NCI-H774 (cell line): ENCODE measurements at places on chromosomes 2 and 18.

DNA sequence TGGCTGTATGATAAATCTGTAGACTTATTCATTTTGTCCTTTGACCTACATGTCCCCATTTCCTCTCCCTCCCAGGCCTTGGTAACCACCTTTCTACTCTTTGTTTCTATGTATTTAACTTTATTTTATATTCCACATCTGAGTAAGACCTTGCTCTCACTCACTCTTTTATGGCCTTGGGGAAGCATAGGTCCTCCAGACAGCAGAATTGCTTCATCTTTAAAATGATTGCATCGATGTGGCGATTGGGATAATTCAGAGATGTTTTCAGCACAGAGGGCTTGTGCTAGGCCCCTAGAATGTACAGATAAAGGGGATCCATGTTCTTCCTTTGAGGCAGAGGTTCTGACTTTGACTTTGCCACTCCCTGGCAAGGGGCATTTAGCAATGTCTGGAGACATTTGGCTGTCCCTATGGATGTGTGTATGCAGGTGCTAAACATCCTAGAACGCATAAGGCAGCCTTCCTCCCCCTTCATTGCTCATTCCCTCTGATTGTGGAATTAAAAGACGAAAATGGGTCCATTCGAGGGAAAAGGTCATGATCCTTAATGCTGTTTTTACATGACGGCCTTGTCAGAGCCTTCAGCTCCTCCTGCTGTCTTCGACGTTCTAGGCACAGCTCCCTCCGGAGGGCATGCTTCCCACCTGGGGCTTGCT, 1.2 kb upstream of the GPR39 start:
- DNase-seq: no peak

- no peak for DNase-seq
These were observed 21.6 kb upstream of the LYPD1 start for GRCh38 chr2:132691556-132691955.

DNA sequence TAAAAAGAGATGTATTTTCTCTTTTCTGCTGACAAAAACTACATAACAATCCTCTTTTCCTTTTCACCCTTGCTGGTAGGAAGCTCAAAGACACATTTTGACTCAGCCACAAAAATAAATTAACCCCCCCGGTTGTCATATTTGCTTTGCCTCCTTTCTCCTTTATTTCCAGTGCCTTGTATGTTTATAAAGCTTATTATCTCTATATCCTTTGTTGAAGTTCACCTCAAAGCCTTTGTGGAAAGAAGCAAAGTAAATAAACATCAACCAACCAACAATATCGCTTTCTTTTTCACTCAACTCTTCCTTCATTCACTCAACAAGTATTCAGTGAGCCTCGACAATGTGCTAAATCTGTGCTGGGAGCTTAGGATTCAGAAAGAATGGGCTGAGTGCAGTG, 276.5 kb upstream of the ID2 start:
- no peak for DNase-seq

GRCh38 chr2:231245249-231246094, 47.0 kb downstream of the ARMC9 start:
- DNase-seq: no peak

DNA sequence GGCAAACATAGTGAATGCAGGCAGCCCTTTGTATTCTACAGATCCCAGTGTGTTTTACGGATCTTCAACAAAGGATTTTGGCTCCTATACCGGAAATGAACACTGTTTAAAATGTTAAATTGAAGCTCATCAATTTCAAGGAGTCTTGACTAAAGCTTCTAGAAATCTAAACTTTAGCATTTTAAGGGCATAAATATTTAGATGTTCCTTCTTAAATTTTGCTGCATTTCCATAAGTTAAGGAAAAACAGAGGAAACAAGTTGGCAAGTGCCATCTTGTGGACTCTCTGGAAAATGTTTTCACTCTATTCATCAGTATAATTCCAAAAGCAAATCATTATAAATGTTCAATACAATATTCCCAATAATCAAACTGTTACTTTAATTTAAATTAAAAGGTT, 19.6 kb downstream of the CHN1 start:
- DNase-seq: no peak

- no peak for DNase-seq
These were observed 1.1 kb downstream of the COLEC11 start for GRCh38 chr2:3595985-3596384.

DNA sequence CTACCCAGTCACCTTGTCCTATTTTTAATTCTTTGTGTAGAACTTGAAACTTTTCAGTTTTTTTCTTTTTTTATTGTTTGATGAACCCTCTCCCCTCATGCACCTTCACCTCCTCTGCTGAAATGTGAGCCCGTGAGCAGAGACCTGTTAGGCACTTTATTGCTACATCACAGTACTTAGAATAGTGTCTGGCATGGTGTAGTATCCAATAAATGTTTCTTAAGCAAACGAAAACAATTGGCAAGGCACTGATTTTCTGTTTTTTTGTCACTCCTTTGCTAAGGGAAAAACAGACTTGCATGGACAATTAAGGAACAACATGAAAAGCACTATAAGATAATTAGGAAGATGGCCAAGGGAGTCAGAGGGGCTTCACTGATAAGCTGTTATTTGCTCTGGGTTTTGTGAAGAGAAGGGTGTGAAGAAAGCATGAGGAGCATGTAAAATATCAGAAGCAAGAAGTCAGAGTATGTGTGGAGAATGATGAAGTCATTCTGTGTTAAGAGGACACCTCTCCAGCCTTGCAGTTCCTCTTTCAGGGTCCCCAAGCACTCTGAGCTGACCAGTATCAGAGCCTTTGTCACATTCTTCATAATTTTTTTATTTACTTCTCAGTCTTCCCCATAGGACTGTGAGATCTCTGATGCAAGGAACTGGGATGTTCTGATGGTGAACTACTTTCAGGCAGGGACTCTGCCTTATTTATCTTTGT, 99.7 kb upstream of the CAVIN2 start:
- DNase-seq: no peak

- no peak for DNase-seq
These were observed 244.1 kb downstream of the NCKAP5 start for GRCh38 chr2:133324150-133324561.

DNA sequence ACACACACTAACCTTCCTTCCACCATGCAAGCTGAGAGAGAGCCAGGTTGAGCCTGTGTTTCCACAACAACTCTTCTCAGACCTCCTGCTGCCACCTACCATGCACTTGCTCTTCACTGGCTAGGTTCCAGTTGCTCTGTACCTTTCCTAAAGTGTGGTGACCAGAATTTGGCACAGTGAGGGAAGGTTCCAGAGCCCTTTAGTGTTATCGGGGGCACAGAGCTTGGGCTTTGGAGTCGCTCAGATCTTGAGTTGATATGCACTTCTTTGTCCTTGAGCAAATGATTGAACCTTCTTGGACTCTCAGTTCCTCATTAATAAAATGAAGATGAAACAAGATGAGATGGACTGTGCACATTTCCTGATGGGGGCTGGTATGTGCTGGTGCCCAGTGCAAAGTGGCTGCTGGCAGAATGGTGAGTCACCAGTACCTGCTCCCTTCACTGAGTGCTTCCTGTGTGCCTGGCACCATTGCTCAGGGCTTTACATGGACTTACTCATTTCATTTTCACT, 47.1 kb downstream of the NEDD4L start:
- DNase-seq: no peak

DNA sequence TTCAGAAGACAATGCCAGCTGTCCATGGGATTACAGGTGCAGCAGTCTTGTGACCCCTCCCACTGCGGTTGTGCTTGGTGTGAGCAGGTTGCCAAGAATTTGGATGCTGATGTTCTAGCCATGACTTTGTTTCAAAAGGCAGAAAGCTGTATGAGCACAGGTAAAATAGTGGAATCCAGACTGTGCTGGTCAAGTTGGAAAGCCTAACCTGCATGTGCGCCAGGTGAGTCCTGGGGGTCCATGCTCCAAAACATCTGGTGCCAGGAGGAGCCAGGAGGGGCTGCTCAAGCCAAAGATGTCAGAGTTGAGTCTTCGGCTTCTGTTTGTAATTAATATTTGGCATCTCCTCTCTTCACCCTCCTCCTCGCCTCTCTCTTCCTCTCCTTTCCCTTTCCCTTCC, 330.1 kb downstream of the MYCN start:
- DNase-seq: no peak

GRCh38 chr18:67726882-67727281, 210.4 kb upstream of the DSEL start:
- no peak for DNase-seq

- no peak for DNase-seq
These were observed 418 bp downstream of the WDR75 start for GRCh38 chr2:189441709-189442074.

GRCh38 chr2:2579814-2580213, 248.7 kb upstream of the MYT1L start:
- no peak for DNase-seq

DNA sequence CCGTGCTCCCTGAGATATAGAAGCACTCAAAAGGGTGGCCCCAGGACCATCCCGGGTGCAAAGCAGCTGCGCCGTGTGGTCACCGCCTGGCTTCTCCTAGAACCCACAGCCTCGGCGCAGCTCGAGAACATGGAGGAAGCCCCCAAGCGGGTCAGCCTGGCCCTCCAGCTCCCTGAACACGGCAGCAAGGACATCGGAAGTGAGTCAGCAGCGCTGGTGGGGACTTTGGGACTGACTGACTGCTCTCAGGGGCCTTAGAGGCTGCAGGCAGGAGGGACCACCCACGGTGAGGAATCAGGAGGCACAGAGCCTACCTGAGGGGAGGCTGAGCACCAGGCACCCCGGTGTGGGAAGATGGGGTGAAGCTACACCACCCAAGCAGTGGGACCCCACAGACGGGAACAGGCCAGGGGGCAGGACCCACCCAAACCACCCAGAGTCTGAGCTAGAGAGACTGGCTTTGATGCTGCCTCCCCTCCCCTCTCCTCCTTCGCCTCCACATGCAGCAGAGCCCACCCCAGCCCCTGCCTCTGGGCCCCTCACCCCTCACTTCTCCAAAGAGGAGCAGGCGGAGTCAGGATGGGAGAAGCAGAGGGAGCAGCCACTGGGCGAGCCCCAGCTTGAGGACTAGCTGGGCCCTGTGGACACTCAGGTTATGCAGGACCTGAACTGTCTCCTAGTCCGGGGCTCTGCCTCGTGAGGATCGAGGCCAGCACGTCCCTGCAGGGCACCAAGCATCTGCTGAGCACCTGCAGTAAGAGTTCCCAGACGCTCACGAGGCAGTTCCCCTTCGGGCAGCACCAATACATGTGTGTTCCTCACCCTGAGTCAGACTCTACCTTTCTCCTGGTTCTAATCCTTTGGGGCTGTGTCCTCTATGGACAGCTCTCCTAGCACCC, 28.7 kb downstream of the MTERF4 start:
- no peak for DNase-seq

- no peak for DNase-seq
These were observed 2.0 kb downstream of the HOXD3 start for GRCh38 chr2:176158855-176159662.

GRCh38 chr2:175468431-175469098, 287.1 kb upstream of the ATP5MC3 start:
- DNase-seq: no peak

DNA sequence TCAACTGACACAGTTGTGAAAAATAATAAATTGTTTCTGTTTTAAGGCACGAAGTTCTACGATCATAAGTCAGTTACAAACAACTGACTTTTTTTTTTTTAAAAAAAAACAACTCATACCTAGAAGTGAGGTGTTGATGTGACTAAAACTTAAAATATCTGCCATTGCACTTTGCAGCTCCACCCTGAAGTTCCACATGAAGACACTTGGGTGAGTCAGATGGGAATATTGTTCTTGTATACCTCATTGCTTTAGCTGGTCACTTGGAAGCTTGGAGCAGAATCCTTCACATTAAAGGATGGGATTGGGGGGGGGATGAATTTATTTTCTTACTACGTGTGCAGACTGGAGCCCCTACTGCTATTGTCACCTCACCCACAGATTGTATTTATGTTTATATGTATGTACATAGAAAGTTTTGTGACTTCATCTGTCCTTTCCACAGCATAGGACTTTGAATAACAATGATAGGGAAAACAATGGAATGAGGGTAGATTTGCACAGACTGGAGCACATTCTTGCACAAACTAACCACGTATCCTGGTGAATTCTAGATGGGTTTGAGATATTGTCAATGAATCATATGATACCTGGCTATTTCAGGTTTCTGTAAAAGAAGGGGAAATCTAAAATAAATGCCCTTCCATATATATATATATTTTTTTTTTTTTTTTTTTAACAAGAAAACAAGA, 57.9 kb upstream of the ARHGAP15 start:
- DNase-seq: no peak

- DNase-seq: no peak
These were observed 224.3 kb downstream of the NDUFA10 start for GRCh38 chr2:239800785-239801386.

GRCh38 chr2:217099561-217099960, 239.7 kb upstream of the TNP1 start:
- DNase-seq: no peak

- DNase-seq: no peak
These were observed 50.4 kb upstream of the XPO1 start for GRCh38 chr2:61588566-61588965.

DNA sequence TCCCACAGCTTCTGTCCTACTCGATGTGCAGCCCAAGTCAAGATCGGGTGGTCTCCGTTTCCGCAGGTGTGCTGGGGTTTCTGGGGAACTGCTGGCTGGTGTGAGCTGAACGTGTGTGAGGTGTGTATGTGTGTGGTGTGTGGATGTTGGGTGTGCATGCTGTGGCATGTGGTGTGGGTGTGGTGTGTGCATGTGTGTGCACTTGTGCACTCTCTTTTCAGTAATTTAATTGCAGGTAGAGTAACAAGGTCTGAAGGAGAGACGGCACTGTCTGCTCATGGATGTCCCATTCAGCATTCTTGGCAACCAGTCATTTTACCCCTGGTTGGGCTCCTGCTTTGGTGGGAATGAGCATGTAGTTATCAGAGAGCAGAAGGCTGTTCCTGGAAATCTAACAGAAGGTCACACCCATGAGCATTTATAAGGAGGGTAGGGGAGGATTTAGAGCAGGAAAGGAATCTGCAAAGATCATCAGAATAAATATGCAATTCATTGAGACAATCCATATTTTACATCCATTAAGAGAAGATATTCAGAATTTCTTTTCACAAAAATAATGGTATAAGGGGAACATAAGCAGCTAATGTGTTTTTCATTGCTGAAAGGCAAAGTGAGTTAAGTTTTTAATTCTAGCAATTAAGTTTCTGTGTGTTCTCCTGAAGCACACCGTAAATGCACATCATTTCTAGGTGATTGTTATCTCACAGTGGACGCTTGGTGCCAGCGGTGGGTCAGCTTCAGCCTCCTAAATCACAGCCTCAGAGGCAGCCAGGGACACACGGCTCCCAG, 60.7 kb downstream of the ADI1 start:
- no peak for DNase-seq
